ENCODE measurements at places on chromosomes 3 and 15.
A peak's percentile ranks its signal among the peaks of the same experiment; 100 is the strongest.

GRCh38 chr3:63580151-63580550, 72.3 kb upstream of the SNTN start:
- DNase-seq, result no peak

- no peak for DNase-seq
Observed at GRCh38 chr15:38894243-38894948, 329.8 kb upstream of the RASGRP1 start.

- no peak for DNase-seq
Observed at GRCh38 chr15:69730281-69731080, 277.9 kb downstream of the RPLP1 start.

DNA sequence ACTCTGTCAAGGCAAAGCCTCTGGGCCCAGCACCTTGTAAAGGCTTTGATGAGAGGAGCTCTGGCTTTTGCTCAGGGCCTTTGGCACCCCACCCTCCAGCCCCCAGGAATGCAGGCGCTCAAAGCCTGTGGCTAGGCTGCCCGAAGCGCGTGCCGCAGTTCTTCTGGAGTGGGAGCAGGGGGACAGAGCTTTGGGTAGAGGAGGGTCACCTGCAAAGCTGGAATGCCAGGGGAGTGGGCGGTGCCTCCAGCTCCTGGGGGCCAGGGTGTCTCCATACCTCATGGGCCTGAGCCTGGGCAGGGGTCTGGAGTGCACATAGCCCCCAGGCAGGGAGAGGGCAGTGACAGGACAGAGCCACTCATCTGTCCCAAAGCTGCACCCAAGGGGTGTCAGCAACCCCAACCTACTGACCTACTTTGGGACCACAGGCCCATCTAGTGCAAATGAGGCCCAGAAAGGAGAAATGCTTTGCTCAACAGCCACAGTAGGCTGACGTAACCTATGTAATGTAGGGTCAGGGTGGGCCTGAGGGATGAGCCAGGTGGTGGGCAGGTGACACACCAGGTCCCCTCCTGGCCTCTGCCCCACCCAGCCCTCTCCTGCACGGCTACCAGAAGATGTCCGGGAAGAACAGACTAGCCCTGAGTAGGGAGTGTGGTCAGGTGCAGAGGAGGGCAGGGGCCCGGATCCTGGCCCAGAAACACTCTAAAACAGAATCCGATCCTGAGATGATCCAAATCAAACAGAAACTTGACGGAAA, 2.2 kb upstream of the CALML4 start:
- DNase-seq, result no peak

- no peak for DNase-seq
Observed at GRCh38 chr15:25169318-25169717, 214.5 kb downstream of the SNRPN start.

DNA sequence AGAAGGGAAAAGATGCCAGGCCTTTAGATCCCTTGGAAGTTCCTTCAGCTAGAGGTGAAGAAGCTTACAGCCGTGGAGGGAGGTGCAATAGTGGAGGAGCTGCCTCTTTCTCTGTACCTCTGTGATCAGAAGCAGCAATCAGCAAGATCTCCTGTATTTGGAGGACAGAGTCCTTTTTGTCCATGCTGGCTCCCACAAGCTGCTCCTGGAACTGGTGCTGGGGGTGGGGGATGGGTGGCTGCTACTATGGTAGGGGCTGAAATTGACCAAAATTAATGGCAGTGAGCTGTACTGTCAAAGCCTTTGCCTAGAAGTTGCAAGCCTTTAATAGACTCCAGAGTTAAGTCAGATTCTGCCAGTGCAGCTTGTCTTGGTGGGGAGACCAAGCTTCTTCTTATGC, 18.2 kb downstream of the PTPN23 start:
- DNase-seq, result no peak

- DNase-seq, result no peak
Observed at GRCh38 chr3:185405664-185406063, 42.7 kb downstream of the MAP3K13 start.

DNA sequence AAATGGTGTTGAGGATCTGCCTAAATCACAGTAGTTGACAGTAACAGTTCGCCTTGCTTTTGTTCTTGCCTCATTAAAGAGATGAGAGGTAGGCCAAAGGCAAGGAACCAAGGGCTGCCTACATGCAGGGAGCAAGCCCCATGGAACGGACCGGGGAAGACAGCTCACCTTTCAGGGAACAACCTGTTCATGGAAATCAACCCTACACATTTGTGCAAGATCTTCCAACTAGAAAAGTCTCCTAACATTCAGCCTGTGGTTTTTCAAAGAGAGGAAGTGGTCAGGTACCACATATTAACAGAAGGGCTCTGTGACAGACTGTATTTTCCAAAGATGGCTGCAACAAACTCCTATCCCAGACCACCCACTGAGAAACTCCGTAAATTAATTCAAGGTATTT, 1031.8 kb upstream of the NR2F2 start:
- no peak for DNase-seq

- DNase-seq, result peak; percentile 72
Observed at GRCh38 chr3:150925751-150926201, 20.5 kb upstream of the MINDY4B start.

DNA sequence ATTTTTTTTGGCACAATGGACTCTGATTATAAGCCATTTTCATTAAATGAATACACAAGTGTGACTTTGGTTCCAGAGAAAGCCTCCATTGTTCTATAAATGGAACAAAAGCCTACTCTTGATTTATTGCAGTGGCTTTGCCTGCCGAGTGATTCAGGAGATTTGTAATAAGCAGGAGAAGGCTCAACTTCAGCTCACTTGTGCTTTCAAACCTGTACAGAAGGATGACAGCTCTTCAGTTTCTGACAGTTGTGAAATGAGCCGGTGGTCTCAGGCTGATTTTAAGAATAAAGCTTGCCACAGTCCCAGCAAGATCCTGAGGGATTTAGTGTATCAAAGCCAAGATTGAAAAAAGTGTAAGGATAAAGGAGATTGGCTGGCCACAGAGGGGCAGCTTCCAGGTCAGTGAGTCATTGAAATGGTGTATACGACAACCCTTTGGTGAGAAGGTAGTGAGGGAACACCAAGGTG, 438.8 kb upstream of the TGFBR2 start:
- DNase-seq, result no peak

DNA sequence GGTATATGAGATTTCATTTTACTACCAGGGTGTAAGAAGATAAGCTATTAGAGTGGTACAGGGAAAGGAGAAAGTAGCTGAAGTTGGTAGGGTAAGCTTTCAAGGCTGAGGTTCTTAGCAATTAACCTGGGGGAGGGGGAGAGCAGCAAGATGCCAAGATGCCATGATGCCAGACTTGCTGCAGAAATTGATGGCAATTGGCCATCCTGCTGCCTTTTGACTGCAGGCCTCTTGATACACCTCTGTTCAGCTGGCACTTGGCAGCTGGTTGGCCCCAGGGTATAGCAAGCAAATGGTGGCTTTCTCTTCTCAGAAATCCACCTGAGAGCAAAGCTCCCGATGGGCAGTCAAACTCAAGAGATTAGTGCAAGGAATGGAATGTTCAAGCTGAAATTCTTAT, 21.4 kb upstream of the DPH6 start:
- DNase-seq, result no peak

- DNase-seq, result no peak
Observed at GRCh38 chr3:175598740-175599139, 739.6 kb downstream of the NAALADL2 start.

DNA sequence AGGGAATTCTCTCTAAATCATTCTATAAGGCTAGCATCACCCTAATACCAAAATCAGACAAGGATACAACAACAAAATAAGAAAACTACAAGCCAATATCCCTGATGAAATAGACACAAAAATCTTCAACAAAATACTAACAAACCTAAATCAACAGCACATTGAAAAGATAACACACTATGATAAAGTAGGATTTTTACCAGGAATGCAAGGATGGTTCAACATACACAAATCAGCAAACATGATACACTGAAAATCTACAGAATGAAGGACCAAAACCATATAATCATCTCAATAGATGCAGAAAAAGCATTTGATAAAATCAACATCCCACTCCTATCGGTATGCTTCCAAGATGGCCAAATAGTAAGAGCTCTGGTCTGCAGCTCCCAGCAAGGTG, 39.5 kb downstream of the ALDH1A2 start:
- DNase-seq, result no peak

DNA sequence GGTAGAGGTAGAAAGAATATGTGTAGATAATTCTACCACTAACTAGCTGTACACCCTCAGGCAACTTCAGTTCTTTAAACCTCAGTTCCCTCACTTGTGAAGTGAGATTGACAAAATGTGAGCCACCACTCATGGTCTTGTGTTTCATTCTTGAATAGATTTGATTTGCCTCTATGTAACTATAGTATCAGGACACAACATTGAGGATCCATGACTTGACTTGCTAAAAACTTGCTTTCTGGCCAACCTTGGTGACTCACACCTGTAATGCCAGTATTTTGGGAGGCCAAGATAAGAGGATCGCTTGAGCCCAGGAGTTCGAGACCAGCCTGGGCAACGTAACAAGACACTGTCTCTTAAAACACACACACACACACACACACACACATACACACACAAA, 115.8 kb upstream of the FLNB start:
- no peak for DNase-seq

DNA sequence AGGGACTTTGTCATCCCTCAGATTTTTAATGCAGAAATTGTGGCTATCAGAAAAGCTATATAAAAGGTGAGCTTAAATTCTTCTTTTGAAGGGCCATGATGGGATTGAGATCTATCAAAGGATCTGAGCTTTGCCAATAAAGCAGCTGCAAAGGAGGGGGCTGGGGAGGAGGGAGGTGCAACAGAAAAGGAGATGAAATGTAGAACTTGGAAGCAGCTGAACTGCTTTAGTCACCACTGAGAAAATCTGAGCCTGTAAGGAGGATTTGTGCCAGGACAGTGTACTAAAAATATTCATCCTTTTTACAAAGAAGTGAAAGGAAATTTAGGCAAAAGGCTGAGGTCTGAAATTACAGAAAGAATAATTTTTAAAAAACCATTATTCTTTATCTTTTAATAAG, 10.4 kb downstream of the TSPAN3 start:
- DNase-seq, result no peak

GRCh38 chr3:194497799-194498575, 11.2 kb upstream of the ATP13A3 start:
- DNase-seq, result no peak

DNA sequence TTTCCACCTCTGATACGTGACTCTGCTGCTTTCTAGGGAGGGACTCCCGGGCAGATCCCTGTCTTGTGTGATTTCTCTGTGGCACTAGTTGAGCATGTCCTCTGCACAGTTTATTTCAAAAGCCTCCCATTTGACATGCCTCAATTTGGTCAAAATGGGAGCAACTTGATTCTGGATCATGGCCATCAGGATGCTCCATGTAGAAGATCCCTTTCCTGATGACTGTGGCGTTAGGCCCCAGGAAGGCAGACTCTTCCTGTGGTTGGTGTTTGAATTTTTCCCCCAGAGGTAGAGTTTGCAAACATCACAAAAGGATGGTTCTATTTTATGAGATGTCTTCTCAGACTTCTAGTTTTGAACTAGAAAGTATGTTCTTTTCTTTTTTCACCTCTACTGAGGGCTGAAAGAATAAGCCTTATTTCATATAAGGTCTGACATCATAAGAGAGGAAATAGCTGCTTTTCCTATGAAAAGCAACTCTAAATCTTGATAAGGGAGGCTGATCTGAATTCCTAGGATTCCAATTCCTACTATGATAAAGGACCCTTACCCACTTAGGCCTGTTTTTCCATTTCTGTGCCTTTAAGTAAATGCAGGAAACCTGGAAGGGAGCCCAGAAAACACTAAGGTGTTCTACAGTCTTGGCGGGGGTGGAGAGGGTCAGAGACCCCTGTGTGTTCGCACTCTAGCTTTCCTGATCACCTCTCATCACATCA, 243.8 kb upstream of the CHRM5 start:
- no peak for DNase-seq

GRCh38 chr15:73857193-73857920, 16.0 kb upstream of the TBC1D21 start:
- no peak for DNase-seq

GRCh38 chr15:57228395-57228794, 147.9 kb upstream of the CGNL1 start:
- DNase-seq, result no peak

GRCh38 chr15:40379853-40380252, 2.7 kb upstream of the KNSTRN start:
- DNase-seq, result no peak

GRCh38 chr3:111506435-111506834, 35.6 kb upstream of the CD96 start:
- DNase-seq, result no peak
